Nucleus accumbens (tissue), 56 donors: ENCODE measurements at places on chromosomes 2 and 18.

- no peak for DNase-seq
Measured at GRCh38 chr2:170969030-170969429, 40.0 kb downstream of the GORASP2 start.

DNA sequence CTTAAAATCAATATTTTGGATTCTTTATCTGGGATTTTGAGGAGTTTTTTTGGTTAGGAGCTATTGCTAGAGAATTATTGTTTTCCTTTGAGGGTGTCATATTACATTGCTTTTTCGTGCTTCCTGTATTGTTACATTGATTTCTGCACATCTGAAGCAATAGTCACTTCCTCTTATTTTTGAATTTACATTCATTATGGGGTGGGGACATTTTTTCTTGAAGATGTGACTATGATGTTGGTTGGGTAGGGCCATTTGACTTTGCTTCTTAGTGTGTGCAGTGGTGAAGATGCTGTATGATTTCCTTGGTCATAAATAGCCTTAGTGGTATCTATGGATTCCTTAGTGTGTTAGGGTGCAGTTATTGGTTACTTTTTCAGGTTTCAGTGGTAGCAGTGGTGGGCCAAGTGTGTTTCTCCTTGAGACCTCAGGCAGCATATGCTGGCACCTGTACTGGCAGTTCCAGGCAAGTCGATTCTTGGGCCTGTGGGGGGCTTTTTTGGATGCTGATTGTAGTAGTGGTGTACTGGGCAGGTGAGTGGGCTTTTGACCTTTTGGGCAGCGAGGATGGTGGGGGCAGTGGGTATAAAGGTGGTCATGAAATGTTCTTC, 61.8 kb downstream of the ARHGAP25 start:
- DNase-seq = no peak

GRCh38 chr2:203992509-203992908, 55.9 kb downstream of the ICOS start:
- no peak for DNase-seq

GRCh38 chr2:147578529-147578928, 266.3 kb upstream of the ACVR2A start:
- no peak for DNase-seq

DNA sequence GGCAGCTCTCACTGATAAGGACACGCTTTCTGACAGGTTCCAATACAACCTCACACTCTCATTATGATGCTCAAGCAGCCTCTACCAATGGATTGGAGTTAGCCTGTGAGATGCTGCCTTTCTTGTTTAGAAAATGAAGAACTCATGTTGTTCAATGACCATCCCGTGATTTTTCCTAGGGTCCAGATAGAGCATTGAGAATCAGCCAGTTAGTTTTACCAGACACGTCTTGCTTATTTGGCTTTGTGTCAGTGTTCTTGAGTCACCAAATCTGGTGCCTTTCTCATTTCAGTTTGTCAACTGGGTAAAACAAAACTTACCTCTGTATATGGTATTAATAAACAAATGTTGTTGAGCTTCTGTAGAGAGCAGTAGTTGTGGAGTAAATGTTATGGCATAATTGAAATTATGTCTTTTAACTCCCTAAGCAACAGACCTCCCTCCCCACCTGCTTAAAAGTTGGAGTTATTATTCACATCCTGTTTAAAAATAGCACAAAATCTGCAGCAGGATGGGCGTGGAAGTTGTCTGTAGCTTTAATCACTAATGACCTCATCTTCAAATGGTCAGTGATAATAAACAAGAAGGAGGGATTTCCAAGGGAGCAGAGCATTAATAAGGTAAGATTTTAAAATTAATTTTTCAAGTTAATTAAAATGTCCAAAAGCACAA, 167.3 kb downstream of the HRH4 start:
- no peak for DNase-seq

DNA sequence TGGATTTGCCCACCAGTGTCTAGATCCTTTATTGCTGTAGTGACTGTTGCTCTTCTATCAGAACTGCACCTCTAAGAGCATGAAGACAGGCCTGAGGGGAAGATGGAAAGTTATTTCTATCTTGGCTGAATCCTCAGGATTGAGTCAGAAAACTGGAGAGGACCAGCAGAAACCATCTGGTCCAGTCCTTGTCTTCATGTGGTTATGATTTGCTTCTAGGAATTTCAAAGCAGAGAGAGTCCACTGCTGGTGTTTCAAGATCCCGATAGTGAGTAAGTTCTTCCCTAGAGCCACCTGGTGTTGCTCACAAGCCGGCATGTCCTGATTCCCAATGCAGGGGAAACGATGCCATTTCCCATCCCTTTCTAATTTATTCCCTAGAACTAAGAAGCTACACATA, 84.2 kb downstream of the NCKAP5 start:
- DNase-seq = no peak

DNA sequence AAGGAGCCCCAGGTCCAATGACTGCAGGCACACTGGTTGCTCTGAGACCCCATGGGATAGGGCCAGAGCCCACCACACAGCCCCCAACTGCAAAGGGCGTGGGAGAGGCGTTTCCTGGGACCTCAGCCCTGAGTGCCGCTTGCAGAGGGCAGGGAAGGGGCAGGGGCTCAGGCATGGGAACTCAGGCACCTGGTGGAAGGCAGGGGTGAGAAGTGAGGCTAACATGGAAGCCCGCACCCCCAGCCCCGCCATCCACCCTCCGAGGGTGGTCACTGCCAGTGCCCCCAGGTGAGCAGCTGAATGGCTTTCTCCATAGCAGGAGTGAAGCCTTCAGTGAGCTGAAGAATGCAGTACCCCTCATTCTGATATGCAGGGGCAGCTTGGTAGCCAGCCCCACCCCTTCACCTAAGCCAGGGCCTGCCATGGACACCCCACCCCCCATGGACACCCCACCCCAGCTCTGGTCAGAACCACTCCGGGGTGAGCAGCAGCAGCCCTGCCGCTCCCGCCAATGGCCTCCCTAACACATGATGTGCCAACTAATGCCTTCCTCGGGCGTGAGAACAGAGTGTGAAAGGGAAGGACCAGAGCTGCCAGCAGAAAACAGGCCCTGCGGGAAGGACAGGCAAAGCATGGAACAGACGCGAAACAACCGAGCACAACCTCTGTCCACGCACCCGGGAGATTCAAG, 6.6 kb downstream of the KIF1A start:
- DNase-seq = no peak

GRCh38 chr2:223251656-223252229, 199.8 kb downstream of the KCNE4 start:
- DNase-seq = no peak

DNA sequence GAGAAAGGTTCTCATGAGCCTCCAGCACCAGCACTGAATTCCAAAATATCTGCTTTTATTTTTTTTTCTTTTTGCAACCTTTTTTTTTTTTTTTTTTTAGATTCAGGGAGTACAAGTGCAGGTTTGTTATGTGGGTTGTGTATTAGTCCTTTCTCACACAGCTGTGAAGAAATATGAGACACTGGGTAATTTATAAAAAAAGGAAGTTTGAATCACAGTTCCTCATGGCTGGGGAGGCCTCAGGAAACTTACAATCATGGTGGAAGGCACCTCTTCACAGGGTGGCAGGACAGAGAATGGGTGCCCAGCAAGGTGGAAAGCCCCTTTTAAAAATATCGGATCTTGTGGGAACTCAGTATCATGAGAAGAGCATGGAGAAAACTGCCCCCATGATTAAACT, 7.9 kb upstream of the TMX3 start:
- DNase-seq = no peak

DNA sequence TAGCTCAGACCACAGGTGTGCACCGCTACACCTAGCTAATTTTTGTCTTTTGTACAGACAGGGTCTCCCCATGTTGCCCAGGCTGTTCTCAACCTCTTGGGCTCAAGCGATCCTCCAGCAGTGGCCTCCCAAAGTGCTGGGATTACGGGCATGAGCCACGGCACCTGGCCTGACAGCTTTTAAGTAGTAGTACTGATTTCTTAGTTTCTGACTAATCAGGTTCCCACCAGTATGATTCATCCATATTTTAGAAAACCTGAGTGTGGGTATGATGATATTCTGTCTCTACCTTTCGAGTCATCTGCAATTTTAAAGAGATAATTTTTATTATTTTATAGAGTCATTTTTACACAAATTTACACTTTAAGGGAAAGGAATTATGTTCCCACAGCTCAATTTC, 46.4 kb upstream of the GULP1 start:
- no peak for DNase-seq

GRCh38 chr2:147572622-147573021, 272.2 kb upstream of the ACVR2A start:
- no peak for DNase-seq

DNA sequence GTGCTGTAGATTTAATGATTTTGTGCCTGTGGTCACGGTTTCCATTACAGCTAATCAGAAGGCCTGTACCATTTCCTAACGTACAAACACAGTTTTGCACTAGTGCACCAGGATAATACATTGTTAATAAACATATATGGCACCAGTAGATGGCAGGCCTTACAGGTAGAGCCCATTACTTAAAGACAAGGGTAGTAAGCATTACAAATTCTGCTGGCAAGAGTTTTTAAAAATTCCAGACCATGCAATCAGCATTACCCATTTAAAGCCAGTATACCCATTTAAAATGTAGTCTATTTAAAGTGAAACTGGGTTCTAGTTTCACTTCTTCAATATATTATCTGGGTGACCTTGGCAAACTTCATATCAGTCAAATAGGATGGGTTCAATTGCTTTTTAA, 224.2 kb downstream of the NUP35 start:
- DNase-seq = no peak

GRCh38 chr2:23690421-23691105, 236.4 kb downstream of the ATAD2B start:
- DNase-seq = no peak

DNA sequence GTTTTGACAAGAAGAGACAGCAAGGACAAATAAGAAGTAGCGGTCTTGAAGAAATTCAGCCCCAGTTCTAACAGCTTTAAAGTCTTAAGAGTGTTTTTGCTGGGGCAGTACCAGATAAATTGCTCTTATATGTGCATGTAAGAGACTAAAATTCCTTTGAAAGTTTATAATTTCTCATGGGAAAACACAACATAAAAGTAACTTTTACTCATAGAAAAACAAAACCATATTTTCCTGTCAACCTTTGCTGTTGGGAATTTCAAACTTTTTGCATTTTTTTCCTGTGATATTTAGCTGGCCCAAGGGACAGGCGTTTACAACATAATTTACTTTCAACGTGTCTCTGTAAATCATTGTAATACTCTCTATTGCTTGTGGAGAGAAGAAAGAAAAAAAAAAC, 767.8 kb upstream of the ZEB2 start:
- no peak for DNase-seq

DNA sequence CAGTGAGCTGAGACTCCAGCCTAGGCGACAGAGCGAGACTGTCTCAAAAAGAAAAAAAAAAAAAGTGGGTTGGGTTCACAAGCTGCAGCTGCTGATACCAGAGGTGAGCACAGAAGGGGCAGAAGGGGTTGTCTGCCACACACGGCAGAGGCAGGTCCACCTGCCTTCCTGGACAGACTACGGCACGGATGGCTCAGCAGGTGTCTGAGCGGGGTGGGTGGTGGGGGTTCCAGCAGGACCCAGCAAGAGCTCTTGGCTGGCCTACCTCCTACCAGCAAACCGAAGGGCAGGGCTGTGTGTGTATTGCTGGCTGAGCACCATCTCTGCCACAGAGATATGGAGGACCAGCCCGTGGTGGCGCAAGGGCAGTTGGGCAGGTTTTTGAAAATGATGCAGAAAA, 130.4 kb upstream of the ASB18 start:
- DNase-seq = no peak
